MCF 10A (cell line): ENCODE measurements at places on chromosomes 7 and 10. TPM values are rescaled to one million over a fixed set of nuclear protein-coding genes. Genes with fewer than 3 reads are reported as not detected.

Gene AKR1D1
- not detected in 2 replicates for total RNA-seq

Gene KEL
- total RNA-seq, result not detected in 2 replicates

Gene PAPOLB
- not detected in 2 replicates for total RNA-seq

Gene MYH16
- 0.33 TPM in 1 of 2 replicates, not detected in the other for total RNA-seq

Gene VSTM2A
- total RNA-seq, result not detected in 2 replicates

Gene GNGT1
- not detected in 2 replicates for total RNA-seq

Gene EPO
- not detected in 2 replicates for total RNA-seq

Gene SDHAF3
- total RNA-seq, result 6.7 and 12.3 TPM in 2 replicates

DNA sequence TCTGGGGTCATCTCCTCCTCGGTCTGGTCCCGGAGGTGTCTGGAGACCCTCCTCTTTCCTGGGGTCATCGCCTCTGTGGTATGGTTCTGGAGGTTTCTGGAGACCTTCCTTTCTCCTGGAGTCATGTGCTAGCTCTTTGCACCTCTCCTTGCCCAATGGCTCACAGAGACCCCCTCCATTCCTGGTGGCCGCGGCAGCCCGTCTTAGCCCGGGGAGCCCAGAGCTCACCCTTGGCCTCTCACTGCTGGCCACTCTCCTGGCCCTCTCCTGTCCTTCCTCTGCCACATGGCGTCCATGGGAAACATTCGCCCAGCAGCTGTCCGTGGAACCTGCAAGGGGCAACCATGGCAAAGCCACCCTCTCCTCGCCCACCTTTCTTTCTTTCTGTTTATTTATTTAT, 20.2 kb upstream of the FOXL3 start:
- no peak for DNase-seq

DNA sequence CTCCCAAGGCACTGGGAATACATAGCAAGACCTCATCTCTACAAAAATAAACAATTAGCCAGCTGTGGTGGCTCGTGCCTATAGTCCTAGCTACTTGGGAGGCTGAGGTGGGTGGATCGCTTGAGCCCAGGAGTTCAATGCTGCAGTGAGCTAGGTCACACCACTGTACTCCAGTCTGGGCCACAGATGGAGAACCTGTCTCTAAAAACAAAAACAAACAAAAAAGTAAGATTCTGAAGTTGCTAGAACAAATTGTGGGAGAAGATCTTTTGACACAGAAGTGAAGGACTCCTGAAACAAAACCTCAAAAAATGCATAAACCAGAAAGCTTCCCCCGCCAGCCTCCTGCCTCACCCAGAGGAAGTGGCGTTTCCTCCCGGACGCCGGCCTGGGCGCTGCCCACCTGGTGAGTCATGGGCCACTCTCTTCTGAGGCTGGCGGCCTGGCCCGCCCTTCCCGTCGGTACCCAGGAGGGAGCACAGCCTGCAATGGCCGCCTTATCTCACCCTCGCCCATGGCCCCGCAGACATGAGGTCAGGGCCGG, 25.4 kb upstream of the ELN start:
- DNase-seq, result peak; percentile 66

GRCh38 chr7:47183862-47184590, 397.9 kb downstream of the TNS3 start:
- no peak for DNase-seq

DNA sequence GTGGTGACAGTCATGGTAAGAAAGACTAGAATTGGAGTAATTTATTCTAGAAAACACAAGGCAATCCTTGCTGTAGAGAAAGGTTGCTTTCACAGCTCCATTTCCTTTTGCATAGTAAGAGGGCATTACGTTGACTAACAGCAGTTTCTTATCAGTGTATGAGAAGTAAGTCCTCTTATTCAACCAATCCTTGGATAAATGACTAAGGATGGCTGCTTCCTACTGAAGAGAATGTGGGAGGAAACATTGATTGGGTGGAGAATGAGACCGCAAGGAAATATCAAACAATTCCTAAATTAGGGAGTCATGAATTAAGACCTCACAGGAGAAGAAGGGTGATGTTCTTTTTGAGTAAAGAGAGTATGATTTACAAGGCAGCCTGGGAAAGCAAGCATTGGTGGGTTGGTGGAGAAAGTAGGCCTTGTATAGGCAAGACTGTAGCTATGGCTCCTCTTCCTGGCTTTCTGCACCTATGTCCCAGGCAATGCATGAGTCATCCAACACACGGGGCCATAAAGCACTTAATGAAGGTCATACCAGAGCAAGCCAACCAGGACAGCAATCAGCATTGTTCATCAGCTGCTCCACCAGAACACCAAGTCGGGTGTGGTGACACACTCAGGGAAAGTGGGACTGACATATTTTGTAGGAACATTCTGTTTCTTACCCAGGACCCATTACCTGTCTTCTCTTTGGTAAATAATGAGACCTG, 5.6 kb downstream of the MGAM start:
- peak; percentile 29 for DNase-seq

GRCh38 chr7:28361551-28361950, 50.8 kb upstream of the CREB5 start:
- no peak for DNase-seq

- DNase-seq, result no peak
Measured at GRCh38 chr7:93202594-93203250, 23.5 kb downstream of the HEPACAM2 start.

DNA sequence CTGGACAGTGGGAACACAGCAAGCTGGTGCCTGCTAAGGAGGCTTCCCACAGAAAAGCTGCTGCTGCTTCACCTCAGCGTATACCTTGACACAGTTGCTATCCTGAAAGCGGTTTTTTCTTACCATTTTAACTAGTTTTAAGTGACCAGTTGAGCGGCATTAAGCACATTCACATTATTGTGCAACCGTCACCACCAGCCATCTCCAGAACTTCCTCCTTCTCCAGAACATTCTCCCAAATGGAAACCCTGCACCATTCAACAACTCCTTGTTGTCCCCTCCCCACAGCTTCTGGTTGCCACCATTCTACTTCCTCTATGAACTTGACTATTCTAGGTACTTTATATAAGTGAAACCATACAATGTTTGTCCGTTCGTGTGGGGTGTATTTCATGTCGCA, 169.9 kb downstream of the SNX10 start:
- DNase-seq, result no peak

DNA sequence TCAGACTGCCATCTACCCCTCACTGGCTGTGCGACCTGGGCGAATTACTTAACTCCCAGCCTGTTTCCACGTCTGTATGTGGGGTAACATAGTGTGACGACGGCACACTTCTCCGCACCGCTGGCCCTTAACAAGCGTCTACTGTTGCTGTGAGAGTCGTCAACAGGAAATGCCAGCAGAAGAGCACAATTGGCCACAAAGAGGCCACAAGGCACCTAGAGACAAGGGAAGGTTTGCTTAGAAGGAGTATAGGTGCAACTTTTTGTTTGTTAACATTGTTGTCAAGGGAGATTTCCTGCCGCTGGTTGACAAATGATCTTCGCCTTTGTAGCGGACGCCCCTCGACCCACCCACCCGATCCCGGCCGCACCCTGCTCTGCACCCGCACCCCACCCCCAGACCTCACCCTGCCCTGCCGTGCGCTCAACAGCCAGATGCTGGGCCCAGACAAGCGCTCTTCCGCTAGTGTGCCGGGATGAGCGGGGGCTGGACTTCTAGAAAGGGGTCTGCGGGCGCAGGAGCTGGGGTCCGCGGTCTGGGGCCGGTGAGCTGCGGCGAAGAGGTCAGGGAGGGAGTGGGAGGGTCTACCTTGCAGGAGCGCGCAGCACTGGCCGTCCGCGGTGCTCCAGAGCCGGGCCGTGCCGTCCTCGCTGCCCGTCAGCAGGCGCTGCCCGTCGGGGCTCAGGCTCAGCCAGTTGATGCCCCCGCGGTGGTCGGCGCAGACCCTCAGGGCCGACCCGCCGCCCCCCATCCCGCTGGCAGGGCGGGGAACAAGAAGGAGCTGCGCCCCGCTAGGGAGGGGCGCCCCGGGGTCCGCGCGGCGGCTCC, 785 bp downstream of the WDR86 start:
- DNase-seq, result no peak

- DNase-seq, result no peak
Measured at GRCh38 chr7:140873434-140873833, 51.3 kb downstream of the BRAF start.

- DNase-seq, result no peak
Measured at GRCh38 chr10:128793726-128794655, 667.8 kb upstream of the MKI67 start.

DNA sequence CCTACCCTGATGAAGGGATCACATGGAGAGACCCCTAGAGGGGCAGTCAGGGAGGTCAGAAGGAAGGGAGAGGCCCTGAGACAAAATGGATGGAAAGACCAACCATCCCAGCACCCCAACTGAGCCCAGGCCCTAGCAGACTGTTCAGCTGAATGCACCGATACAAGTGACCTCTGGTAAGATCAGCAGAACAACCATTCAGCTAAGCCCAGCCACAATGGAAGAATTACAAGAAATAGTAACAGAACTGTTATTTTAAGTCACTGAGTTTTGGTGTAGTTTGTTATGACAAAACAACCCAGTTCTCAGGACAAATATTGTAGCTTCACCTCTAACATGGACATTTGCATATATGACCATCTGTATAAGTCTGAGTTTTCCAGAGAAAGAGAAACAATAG, 210.4 kb upstream of the SVIL start:
- no peak for DNase-seq

GRCh38 chr10:3806603-3807002, 21.6 kb upstream of the KLF6 start:
- peak; percentile 39 for DNase-seq
